WERI-Rb-1 (cell line): ENCODE measurements at places on chromosomes 1 and 21.

- no peak for DNase-seq
Measured at GRCh38 chr1:152873495-152873894, 4.6 kb upstream of the SMCP start.

GRCh38 chr1:243455760-243456651, 200.2 kb downstream of the SDCCAG8 start:
- no peak for DNase-seq

DNA sequence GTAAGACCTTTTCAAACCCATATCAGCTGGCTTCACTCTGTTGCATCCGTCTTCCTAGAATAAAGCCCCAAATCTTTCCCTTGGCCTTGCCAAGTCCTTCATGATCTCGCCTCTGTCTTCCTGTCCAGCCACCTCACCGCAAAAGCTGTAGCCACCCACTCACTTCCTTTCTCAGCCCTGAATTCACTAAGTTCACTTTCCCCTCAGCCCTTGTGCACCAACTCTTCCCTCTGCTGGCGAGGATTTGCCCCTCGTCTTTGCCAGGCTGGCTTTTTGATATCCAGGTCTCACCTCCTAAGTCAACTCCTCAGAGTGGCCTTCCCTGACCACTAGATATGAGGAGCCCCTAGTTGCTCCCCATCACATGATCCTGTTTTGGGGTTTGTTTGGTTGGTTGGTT, 3.9 kb upstream of the COL16A1 start:
- no peak for DNase-seq

DNA sequence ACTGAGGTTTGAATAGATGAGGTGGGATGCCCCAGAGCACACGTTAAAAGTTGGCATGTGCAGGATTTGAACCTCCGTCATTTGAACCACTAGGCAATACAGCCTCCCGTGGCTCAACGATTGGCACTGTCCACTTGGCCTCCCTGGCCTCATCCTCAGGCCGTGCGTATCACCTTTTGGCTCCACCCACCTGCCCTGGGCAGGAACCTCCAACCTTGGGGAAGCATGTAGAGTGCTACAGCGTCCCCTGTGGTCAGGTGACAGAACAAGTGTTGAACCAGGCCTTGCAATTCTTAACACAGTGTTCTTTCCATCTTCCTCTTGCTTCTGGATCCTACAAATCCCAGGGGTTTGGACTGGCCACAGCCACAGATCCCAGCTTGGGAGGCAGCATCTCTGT, 112.6 kb downstream of the PAX7 start:
- DNase-seq = no peak

GRCh38 chr1:145751491-145752037, 32.3 kb downstream of the CD160 start:
- DNase-seq = no peak

DNA sequence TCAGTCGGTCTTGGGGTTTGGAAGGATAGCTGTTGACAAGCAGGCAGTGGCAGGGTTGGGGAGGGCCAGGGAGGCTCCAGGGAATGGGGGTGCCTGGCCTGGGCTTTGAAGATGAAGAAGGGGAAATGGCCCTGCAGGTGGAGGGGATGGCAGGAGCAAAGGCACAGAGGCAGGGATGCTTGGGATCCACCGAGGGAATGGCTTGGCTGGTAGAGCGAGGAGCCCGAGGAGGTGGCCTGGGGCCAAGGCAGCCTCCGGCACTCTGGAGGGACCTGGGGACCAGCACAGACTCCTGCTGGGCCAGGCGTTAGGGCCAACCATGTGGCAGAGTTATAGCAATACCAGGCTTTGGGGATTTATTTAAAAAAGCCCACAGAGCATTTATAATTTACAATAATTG, 62.9 kb upstream of the EDN2 start:
- DNase-seq = no peak

- DNase-seq = peak; percentile 67
Measured at GRCh38 chr1:155981266-155982088, 3.1 kb upstream of the ARHGEF2 start.

- no peak for DNase-seq
Measured at GRCh38 chr1:235056937-235057336, 71.7 kb downstream of the TOMM20 start.

GRCh38 chr1:98749152-98749756, 87.7 kb downstream of the SNX7 start:
- no peak for DNase-seq

DNA sequence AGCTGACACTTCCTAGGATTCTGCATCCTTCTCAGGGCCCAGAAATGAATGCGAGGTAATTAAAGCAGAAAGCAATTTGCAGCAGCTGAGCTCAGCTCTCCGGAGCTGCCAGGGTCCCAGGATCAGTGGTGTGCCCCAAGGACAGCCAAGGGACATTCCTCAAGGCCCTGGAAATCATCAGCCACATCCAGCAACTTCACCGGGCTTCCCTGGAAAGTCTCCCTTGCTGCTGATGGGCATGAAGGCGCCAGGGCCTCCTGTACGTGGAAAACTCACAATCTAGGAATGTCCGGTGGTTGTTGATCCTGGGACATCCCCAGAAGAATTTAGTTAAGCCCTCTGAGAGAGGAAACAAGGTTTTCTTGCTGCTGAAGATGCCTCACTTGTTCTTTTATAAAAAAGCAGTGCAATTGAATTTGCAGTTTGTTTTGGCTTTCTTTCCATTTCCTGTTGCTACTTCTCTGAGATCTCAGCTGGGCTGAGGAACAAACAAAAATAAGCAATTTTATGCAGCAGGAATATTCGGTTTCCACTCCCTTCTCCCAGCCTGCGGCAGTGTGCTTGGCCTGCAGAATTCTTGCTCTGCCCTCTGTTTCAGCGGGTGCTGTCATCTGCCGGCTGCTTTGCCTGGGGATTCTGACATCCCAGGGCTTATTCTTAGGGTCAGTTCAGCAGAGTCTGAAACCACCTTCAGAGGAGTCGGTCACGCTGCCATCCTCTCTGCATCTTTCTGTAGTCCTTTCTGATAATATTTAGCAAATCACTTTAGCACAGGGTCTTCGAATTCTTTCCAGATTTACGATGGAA, 85.9 kb downstream of the TCP10L start:
- DNase-seq = no peak

DNA sequence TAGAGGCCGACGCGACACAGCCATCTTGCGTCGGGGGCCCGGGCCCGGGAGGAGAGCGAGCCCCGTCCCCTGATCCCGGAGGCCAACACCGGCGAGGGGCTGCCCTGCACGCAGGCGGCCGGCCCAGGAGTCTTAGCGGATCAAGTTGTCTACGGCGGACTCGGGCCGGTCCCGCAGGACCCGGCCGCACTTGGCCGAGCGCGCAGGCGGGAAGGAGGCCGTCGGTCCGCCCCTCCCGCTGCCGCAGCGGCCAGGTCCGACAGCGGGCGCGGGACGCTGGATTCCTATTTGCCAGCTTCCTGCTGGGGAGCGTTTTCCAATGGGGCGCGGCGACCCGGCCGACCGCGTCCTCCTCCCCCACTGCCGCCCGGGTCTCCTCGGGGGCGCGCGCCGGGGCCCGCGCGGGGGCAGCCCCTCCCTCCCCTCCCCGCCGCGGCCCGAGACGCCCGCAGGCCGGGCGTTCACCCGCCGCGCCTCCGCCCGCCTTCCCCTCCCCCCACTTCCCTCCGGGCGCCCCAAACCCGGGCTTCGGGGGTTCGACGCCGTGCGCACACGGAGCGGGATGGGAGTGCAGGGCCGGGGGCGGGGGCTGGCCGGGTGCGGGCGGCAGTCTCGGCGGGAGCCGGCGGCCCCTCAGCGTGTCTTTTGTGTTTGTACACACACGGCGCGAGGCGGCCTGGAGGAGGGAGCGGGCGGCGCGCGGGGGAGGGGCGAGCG, 517 bp upstream of the H3-3A start:
- peak; percentile 80 for DNase-seq

- no peak for DNase-seq
Measured at GRCh38 chr1:28551381-28551780, 1.5 kb upstream of the TRNAU1AP start.

DNA sequence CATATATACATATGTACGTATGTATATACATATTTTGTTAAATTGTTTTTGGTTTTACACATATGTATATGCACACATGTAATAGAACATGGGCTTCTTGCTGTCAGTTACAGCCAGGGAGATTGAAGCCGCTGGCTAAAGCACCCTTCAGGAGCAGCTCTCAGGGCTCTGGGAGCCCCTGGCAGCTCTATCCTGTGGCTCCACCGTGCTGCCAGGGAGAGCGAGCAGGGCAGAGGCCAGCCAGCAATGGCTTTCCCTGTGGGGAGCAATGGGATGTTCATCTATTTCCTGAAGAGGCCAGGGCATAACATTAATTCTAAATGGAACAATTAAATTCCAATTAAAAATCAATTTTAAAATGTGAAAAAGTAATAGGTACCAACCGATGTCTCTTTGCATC, 102.9 kb downstream of the PSMG1 start:
- no peak for DNase-seq

DNA sequence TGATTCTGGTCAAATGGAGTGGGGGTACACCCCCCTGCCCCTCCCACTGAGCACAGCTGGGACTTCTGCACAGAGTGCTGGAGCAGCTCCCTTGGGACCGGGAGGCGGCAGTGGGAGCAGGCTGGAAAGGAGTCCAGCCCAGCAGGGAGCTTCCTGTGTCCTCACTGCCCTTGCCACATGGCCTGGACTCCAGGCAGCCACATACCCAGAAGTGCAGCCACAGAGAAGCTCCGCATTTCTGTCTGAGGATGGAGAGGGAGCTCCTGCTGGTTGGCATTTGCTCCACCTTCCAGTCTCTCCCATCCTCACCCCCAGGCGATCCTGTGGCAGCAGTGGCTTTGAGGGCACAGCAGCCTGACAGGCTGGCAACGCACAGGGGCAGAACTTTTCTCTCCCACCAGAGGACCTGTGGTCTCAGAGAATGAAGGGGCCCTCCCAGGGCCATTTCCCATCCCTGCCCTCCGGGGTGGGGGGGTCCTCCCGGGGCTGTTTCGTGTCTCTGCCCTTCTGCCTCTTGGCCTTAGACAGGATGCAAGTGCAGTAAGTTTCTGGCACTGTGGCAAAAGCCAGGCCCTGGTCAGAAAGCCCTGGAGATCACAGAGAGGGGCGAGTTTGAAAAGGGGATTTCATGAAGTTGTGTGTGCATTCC, 103.6 kb upstream of the COL6A1 start:
- no peak for DNase-seq

DNA sequence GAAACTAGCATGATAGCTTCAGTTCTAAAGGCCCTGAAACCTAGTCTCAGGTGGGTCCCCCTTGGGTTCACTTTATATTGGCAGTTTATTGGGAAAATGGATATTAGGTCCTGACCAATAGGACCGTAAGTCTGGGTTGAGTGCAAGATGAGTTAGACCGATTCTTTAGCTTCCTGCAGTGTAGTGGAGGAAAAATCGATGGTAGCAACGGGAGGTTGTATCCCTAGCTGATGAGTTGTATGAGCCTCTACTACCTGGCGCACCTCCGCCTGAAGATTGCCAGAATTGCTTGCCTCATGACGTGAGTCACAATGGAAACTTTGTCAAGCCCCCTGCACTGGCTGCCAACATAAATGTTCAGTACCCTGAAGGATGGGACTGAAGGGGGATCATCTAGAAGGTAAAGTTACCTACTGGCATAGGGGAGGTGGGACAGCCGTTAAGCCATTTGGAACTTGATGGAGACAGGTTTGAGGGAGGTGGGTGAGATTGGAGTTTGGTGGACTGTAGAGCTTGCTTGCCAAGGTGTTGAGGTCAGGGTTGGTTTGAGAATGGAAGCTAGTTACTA, 3.9 kb downstream of the RCC1 start:
- DNase-seq = no peak

GRCh38 chr1:25590096-25590824, 26.3 kb upstream of the MAN1C1 start:
- DNase-seq = no peak

GRCh38 chr1:84998642-84999280, 1.8 kb upstream of the MCOLN2 start:
- no peak for DNase-seq

- no peak for DNase-seq
Measured at GRCh38 chr1:31203215-31203614, 36.5 kb downstream of the NKAIN1 start.

DNA sequence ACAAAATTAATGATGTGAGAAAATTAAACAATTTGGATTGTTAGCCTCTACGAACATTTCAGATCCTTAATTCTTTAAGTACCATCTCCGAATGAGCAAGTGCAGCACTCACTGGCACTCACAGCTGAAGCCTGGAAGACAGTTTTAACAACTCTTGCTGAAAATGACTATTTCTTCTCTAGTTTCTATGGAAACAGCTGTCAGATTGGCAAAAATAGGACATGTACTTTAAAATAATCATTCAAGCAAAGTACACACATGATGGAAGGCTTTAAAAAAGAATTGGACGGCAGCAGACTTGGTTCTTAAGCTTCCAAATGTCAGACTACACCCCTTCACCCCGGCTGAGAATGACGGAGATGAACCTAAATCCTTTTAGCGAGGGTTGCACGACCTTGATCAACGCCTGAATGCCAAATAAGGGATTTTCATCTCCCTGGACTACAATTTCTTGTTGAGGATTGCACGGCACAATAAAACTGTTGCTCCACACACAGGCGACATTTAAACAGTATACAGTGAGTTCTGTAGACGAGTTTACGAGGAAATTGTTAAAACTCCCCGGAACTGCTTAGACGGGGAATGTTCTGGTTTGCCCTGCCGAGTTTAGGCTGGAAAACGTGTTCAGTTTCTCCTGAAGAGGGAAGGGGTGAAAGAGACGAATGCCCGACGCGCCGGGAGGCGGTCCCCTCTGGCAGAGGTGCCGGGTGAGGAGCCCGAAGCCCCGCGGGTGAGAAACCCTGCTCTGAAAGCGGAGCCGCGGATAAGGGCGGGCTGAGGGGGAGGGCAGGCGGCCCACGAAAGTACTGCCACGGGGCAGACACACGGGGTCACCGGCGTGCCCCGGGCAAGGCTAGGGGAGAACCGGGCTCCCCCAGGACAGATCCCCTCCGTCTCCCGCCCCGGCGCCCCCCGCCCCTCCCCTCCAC, 671 bp downstream of the OMA1 start:
- peak; percentile 73 for DNase-seq

- DNase-seq = no peak
Measured at GRCh38 chr21:33289199-33289819, 23.1 kb downstream of the IL10RB start.

- no peak for DNase-seq
Measured at GRCh38 chr1:9838946-9839345, 15.2 kb upstream of the CLSTN1 start.

DNA sequence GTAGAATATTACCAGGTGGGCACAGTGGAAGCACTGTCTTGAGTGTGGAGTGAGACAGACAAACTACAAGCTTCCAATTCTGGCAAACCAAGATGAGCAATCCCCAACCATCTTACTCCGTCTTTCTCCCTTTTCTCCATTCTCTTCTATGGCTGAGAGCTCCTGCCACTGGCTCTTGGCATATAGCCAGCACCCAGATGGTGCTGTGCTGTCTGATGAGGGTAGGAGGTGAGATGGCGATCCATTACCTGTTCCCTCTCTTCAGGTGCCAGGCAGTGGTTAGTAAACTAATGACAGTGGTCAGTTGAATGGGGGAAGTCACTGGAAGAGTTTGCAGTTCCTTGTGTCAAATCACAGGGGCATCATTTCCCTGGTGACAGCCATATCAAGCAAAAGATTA, 108.4 kb downstream of the FNBP1L start:
- no peak for DNase-seq
